ENCODE measurements at places on chromosomes 7 and 10. TPM values are rescaled to one million over a fixed set of nuclear protein-coding genes. Genes with fewer than 3 reads are reported as not detected.

The PRR15 gene
- 0.79 TPM for polyA plus RNA-seq

The FAM25A gene
- not detected for polyA plus RNA-seq

The MGMT gene
- 11.6 TPM for polyA plus RNA-seq

The SPDYE2B gene
- not detected for polyA plus RNA-seq

The PDZD7 gene
- 0.41 TPM for polyA plus RNA-seq

The UPK3BL2 gene
- 2.7 TPM for polyA plus RNA-seq

The EDRF1 gene
- 10.8 TPM for polyA plus RNA-seq

The ATRNL1 gene
- 0.75 TPM for polyA plus RNA-seq

The FAM237B gene
- polyA plus RNA-seq = not detected

The NKX1-2 gene
- not detected for polyA plus RNA-seq

The COL17A1 gene
- 0.07 TPM for polyA plus RNA-seq

The WEE2 gene
- polyA plus RNA-seq = not detected

The ACTA2 gene
- 649 TPM for polyA plus RNA-seq

The TMEM139 gene
- 10.9 TPM for polyA plus RNA-seq

The LFNG gene
- polyA plus RNA-seq = 6.0 TPM

The AMZ1 gene
- polyA plus RNA-seq = 0.36 TPM

The GPER1 gene
- 3.6 TPM for polyA plus RNA-seq

The PTPN20 gene
- polyA plus RNA-seq = 6.7 TPM

The CRHR2 gene
- 0.45 TPM for polyA plus RNA-seq

The OPN1SW gene
- polyA plus RNA-seq = not detected

The FKBP14 gene
- 3.8 TPM for polyA plus RNA-seq

The CRPPA gene
- 2.3 TPM for polyA plus RNA-seq

The ZNF488 gene
- polyA plus RNA-seq = 0.02 TPM

The GJD4 gene
- not detected for polyA plus RNA-seq

The GIMAP7 gene
- 36.1 TPM for polyA plus RNA-seq

The GTF2IRD1 gene
- 10.6 TPM for polyA plus RNA-seq

All from right cardiac atrium (tissue), 5 donors.